ENCODE measurements at places on chromosomes 7 and 10. TPM values are rescaled to one million over a fixed set of nuclear protein-coding genes. Genes with fewer than 3 reads are reported as not detected.
A peak's percentile ranks its signal among the peaks of the same experiment; 100 is the strongest.

DNA sequence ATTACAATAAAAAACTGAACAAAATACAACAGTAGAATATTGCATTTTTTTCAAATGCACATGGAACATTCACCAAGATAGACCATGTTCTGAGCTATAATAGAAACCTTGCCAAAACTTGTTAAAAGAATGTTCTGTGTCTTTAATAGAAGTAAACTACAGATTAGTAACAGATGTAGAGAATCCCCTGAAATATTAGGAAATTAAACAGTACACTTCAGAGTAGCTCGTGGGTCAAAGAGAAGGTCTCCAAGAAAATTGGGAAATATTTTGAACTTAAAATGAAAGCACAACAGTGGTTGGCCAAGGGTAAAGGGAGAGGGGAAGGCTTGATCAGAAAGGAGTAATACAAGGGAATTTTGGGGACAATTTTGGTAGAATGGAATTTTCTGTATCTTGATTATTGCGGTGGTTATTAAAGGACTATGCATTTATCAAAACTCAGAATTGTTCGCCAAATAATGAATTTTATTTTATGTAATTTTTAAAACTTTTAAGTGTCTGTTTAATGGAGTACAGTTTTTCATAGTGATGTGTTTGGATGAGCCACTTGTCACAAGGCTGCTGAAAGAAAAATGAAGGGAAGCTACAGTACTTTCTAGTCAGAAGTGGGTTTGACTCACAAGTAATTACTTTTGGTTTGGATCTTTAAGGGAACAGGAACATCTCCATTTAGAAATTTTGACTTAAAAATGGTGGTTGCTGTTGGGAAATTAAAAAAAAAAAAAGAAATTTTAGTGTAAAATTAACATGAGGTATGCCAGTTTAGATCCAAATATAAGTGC is 10.2 kb downstream of the PLEKHA8 start:
- DNase-seq: no peak

DNA sequence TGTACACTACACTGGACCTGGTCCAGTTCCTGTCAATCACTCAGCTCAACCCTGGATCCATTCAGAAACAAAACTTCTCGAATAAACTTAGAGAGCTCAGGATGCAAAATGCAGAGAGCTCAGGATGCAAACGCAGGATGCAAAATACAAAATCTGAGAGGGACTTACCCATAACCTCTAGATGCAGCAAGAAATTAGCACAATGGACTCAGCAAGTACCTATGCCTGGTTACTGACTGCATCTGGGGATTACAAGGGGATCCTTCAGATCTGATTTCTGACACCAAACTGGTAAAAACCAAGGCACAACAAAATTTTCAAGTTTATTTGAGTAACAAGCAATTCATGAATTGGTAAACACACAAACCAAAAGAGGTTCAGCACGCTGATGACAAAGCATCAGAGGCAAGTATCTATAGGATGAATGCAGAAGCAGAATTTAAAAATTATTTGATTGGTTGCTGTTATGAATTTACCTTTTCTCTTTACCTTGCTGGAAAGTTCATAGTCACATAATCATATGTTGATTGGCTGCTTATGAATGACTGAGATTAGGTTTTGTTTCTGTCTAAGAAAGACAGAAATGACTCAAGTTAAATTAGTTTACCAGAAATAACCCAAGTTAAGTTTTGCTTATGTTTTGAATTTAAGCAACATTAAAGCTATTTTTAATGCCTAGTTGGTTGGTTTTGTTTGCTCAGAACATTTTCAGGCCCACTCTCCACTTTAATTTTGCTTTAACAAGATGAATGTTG is 11.4 kb downstream of the GIMAP6 start:
- no peak for DNase-seq

GRCh38 chr10:24722676-24723385 is 856 bp downstream of the ARHGAP21 start:
- no peak for DNase-seq

LDB1 gene
- 53.6 TPM for total RNA-seq

DNA sequence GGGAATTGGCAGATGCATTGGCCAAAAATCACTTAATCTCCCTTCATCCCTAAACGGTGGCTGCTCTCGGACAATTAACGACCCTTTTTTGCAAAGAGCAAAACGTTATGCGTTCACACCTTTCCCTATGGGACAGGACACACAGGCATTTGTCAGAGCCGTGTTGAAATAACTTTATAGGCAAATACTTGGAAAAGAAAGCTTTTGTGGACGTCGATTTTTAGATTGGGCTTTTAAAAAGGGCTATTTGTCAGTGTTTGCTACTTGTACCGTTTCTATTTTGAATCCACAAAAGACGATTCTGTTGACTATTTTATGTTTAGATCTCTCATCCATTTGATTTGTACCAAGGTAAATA is 245.6 kb downstream of the SLC25A13 start:
- DNase-seq: no peak

DNA sequence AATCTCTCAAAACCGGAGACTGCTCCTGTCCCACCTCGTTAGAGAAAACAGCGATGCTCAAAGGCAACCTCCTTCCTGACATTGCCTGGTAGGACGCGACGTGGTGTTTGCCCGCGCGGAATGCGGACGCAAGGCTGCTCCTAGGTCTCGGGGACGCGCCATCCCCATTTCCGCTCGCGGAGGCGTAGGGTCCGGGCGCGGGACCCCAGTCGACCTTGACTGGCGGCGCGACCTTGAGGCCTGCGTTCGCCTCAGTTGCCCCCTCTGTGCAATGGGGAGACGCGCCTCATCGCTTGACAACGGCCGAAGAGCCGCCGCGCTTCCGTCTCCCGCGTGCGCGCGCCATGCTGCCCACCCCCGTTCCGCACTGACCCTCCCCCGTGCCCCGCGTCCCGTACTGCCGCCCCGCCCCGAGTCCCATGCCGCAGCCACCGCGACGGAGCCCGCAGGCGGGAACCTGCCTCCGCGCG is 412 bp upstream of the PPIA start:
- DNase-seq: peak; percentile 57

- no peak for DNase-seq
These were observed 184.5 kb upstream of the BMPER start for GRCh38 chr7:33720870-33721269.

DNA sequence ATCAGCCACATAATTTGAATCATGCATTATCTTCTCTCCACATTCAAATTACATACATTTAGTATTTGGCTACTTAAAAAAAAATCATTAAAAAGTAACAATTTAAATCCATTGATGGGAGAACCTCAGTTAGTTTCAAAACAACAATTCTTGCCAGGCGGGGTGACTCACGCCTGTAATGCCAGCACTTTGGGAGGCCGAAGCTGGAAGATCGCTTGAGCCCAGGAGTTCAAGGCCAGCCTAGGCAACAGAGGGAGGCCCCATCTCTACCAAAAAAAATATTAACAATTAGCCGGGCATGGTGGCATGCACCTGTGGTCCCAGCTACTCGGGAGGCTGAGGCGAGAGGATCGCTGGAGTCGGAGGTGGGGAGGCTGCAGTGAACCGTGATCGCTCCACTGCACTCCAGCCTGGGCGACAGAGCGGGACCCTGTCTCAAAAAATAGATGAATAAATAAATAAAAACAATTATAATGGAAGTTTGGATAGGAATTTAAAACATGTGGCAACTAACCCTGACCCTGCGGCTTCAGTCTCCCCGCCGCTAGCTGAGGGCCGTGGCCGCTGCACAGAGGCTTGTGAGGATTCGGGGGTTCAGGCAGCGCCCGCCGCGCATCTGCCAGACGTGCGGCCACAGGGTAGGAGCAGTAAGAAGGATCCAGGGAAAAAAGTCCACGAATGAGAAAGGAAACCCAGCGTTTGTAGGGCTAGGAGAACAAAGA is 1.1 kb upstream of the CSGALNACT2 start:
- no peak for DNase-seq

GRCh38 chr7:2974093-2974819 is 69.4 kb downstream of the CARD11 start:
- DNase-seq: no peak

GRCh38 chr7:24378871-24379616 is 95.1 kb downstream of the NPY start:
- DNase-seq: no peak

ADAMTS14 gene
- 0.15 TPM for total RNA-seq

GAD2 gene
- not detected for total RNA-seq

DNA sequence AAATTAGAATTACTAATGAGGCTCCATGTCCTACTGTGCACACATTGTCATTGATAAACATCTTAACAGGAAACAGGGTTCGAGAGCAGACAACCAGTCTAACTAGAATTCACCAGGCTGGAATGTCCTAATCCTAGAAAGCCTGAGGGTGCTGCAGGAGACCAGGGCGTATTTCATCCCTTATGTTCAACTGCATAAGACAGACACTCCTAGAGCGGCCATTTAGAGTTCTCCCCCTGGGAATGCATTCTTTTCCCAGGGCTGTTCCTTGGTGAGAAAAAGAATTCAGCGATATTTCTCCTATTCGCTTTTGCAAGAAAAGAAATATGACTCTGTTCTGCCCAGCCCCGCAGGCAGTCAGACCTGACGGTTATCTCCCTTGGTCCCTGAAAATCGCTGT is 486.0 kb downstream of the REEP3 start:
- DNase-seq: no peak

EPHA1 gene
- total RNA-seq: not detected

- no peak for DNase-seq
These were observed 39.2 kb upstream of the COL1A2 start for GRCh38 chr7:94355454-94355853.

- DNase-seq: no peak
These were observed 60.7 kb downstream of the SMURF1 start for GRCh38 chr7:99083068-99083651.

SP8 gene
- total RNA-seq: not detected

DNA sequence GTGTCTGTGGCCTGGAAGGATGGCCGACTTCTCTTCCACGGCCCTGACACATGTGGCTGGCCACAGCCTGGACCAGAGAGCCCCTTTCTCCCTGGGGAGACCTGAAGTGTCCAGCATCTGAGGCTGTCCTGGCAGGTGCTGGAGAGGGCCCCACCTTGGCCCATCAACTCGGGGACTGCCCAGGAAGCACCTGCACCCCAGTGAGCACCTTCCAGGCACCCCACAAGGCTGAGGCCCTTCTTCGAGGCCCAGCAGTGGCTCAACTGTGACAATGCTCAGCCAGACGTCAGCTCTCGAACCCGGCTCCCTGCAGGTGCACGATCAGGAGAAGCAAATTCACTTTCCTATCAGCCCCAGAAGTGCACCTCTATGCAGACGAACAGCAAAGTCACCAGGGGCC is 24.3 kb downstream of the RGS10 start:
- no peak for DNase-seq

DNA sequence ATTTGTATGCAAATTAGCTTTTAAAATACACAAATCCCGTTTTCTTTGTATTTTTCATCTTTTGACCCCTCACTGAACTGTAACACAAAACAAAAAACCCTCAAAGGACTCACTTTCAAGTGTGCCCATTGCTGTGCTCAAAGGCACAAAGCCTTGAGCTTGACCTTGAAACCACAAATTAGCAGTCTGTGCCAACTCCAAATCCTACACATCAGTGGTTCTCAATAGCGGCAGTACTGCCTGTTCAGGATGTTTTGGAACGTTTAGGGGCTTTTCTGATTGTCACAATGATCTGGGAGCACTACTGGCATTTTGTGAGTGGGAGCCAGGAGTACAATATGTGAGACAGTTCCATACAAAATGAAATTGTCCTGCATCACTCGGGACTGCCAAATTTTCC is 55.5 kb downstream of the KDM7A start:
- no peak for DNase-seq

DNA sequence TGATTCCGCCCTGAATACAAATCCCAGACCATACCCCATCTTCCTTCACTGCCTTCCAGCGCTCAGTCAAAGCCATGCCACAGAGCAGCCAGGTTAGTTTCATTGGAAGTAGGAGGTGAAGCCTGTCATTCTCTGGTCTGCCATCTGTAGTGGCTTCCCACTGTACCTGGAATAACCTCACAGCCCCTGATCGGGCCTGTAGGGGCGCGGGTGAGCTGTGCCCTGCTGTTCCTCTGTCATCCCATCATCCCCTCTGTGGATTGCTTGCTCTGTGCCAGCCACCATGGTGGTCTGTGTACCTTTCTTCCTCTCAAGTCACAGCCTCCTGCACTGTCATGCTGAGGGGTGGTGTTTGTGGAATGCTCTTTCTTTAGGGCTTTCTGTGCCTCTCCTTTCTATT is 155.1 kb downstream of the ZNF22 start:
- no peak for DNase-seq

DNA sequence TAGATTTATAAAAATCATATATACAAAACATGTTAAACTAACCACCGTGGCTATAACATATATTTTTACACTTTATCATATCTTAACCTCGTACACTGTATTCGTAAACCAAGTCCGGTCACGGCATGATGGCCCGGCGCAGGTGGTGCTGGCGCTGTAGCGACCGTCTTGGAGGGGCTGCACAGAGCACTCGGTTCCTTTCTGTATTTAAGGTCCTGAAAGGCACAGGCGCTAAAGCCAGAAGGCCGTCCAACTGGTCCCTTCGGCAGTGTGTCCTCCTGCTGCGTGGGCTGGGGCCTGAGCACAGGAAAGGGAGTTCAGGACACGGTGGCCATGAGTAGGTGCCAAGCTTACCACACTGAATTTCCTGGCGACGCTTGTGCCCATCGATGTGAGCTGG is 33.8 kb downstream of the AMZ1 start:
- no peak for DNase-seq

PDE6C gene
- total RNA-seq: not detected

GRCh38 chr7:134946260-134946659 is 40.0 kb upstream of the AGBL3 start:
- no peak for DNase-seq

TEX36 gene
- total RNA-seq: not detected

- DNase-seq: no peak
These were observed 243.2 kb upstream of the SLC26A5 start for GRCh38 chr7:103689255-103689654.

GRCh38 chr10:7817576-7817975 is 729 bp upstream of the TAF3 start:
- no peak for DNase-seq

GRCh38 chr7:85681241-85681640 is 494.4 kb upstream of the SEMA3D start:
- DNase-seq: no peak

LZTS2 gene
- total RNA-seq: 67.5 TPM

DNA sequence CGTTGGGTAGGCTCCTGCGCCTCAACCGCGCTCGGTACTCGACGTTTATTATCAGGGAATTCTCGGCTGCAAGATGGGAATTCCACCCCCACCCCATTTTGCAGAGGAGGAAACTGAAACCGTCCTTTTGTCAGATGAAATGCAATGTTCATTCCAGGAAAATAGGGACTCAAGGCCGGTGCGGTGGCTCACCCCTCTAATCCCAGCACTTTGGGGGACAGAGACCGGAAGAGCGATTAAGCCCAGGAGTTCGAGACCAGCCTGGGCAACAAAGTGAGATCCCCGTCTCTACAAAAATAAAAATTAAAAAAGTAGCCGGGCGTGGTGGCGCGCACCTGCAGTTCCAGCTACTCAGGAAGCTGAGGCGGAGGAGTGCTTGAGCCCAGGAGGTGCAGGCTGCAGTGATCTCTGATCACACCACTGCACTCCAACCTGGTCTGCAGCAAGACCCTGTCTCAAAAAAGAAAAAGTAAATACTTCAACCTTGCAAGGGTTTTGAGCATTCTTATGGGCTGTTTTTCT is 720 bp upstream of the RFC2 start:
- DNase-seq: no peak

LGI1 gene
- not detected for total RNA-seq

- no peak for DNase-seq
These were observed 85.3 kb downstream of the SEMA3C start for GRCh38 chr7:80833289-80834268.

OR2A12 gene
- not detected for total RNA-seq

- no peak for DNase-seq
These were observed 12.6 kb upstream of the UBE2D1 start for GRCh38 chr10:58322072-58322834.

Data from breast epithelium (tissue), 4 donors.